ENCODE measurements at places on chromosomes 1 and 21.

DNA sequence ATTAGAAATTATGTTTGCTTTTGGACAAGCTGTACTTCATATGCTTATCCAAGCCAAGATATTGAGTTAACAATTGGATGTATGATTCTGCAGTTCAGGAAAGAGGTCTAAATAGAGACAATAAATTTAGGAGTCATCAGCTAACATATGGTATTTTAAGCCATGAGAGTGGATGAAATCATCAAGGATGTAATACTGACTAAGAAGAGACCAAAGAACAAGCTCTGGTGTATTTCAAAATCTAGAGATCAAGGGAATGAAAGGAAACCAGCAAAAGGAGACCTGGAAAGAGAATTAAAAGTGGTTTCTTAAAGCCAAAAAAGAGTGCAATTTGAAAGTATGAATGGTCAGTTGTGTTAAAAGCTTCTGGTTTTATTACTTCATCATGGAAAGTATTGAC, 183.6 kb upstream of the BEND5 start:
- DNase-seq, result no peak

- DNase-seq, result no peak
Measured at GRCh38 chr1:226983247-226983991, 43.3 kb downstream of the COQ8A start.

DNA sequence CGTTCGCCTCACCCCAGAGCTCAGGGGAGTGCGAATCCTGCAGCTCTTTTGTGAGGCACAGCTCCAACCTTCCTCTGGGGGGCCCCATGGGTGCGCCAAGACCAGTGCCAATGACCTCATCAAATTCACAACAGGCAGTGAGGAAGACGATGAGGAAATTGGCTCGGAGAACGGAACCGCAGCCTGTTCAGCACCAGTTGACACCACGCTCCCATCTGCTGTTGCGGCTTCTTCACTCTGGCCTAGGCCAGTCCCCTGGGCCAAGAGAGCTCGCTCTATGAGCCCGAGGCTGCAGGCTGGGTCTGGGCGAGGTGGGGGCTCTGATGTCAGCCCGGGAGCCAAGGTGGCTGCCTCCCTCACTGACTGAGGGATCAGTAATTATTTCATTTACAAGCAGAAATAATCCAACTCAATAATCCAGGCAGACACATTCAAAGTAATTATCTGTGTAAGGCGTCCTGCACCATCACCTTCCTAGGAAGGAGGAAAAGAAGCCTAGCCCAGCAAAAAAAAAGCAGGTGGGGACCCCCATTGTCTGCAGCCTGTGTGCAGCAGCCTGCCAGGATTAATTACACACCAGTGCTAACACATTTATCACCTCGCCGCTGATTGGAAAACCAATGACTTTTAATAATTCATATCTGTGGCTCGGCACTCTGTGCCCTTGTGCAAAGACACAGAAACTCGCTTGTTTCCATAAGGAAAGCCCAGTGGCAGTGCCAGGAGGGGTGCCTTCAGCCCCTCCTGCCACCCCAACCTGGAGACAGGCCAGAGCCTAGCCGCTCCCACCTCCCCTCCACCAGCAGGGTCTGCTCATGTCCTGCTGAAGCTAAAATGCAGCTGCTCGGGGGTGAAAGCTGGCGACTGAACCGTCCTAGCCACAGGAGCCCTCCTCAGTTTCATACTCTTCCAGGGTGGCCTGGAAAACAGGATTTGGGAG, 1.9 kb downstream of the PLEKHA6 start:
- no peak for DNase-seq

- no peak for DNase-seq
Measured at GRCh38 chr1:193537266-193538002, 351.0 kb upstream of the B3GALT2 start.

GRCh38 chr1:11107599-11107998, 7.9 kb upstream of the EXOSC10 start:
- no peak for DNase-seq
